Lung (tissue), 17 donors: ENCODE measurements at places on chromosomes 11 and 22. TPM values are rescaled to one million over a fixed set of nuclear protein-coding genes. Genes with fewer than 3 reads are reported as not detected.

GRCh38 chr22:28023036-28023435 is 104.0 kb upstream of the PITPNB start:
- H3K27ac ChIP-seq = no peak overlapping the region
- no peaks in the 10 kb centered on the region for H3K36me3 ChIP-seq
- H3K4me3 ChIP-seq = no peak overlapping the region
- peak; percentile 4 for DNase-seq
- H3K4me1 ChIP-seq = peaks cover 19% of the 10 kb centered on the region
- H3K27me3 ChIP-seq = no peaks in the 10 kb centered on the region

Gene TMEM151A
- 0.09 TPM for polyA plus RNA-seq

Gene F2
- polyA plus RNA-seq = not detected

DNA sequence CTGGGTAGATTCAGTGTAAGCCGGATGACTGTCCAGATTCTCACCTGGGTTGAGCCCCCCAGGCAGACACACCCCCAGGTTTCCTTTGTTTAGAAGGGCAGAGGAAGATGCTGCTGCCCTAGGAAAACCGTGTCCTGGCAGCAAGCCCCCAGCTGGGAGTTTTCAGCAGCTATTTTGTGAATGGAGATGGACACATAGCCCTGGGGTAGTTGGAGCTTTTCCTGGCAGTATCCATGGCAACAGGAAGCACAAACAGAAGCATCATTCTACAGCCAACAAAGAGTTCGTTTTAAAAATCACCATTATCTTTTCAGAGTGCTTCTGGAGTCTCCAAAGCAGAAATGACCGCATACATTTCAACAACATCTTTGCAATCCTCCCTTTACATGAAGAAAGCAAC is 245.5 kb downstream of the BRD1 start:
- H3K36me3 ChIP-seq = no peaks in the 10 kb centered on the region
- peak; percentile 11 for DNase-seq
- H3K4me1 ChIP-seq = no peaks in the 10 kb centered on the region
- no peaks in the 10 kb centered on the region for H3K27me3 ChIP-seq

Gene SCGB2A2
- not detected for polyA plus RNA-seq

Gene CEP126
- 1.7 TPM for polyA plus RNA-seq

GRCh38 chr11:68925611-68926010 is 21.9 kb downstream of the IGHMBP2 start:
- H3K4me3 ChIP-seq = no peak overlapping the region
- H3K27ac ChIP-seq = no peak overlapping the region
- H3K27me3 ChIP-seq = no peaks in the 10 kb centered on the region
- peaks cover 19% of the 10 kb centered on the region for H3K36me3 ChIP-seq

DNA sequence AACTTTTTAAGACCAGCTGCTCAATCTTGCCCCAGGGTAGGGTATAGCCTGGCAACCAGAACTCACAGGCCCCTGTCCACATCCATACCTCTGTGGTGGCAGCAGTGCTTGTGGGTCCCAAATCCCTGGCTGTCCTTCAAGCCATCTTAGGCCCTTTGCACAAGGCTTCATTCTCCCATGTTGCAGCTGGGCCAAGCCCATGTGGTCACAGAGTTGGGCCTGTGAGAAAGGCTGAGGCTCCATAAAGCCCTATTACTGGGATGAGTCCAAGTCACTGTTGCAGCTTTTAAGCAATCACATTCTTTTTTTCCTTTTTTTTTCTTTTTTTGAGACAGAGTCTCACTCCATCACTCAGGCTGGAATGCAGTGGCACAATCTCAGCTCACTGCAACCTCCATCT is 47.9 kb upstream of the SLC25A1 start:
- peaks cover 9% of the 10 kb centered on the region for H3K36me3 ChIP-seq
- H3K27ac ChIP-seq = no peak overlapping the region
- no peaks in the 10 kb centered on the region for H3K4me1 ChIP-seq
- H3K27me3 ChIP-seq = no peaks in the 10 kb centered on the region
- no peak overlapping the region for H3K4me3 ChIP-seq
- no peak for DNase-seq
